Thoracic aorta (tissue), 2 donors: ENCODE measurements at places on chromosomes 1 and 21. TPM values are rescaled to one million over a fixed set of nuclear protein-coding genes. Genes with fewer than 3 reads are reported as not detected.

- DNase-seq: no peak
These were observed 100.2 kb downstream of the SPATA46 start for GRCh38 chr1:162276493-162276892.

GRCh38 chr1:68047659-68048026 lies 2.8 kb downstream of the DIRAS3 start:
- DNase-seq: no peak

- no peak for DNase-seq
These were observed 3.9 kb upstream of the AIRE start for GRCh38 chr21:44281801-44282200.

DNA sequence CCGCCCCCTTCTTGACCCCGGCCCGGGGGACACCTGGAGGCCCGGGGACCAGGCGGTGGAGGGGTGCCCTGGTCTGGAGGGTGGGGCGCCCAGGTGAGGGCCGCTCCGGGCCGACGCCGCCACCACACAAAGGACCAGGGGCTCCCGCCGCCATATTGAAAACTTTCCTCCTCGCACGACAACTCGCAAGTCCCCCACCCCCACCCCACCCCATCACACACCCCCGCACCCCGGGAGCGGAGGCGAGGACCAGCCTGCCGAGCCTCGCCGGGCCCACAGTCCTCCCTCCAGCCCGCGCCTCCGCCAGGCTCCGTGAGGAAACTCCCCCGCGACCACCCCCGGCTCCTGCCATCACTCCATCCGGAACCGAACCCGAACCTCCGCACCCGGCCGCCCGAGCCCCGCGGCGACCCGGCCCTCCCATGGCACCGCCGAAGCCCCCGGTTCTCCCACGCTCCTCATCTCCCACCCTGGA lies 733 bp downstream of the KDM5B start:
- DNase-seq: no peak

DNA sequence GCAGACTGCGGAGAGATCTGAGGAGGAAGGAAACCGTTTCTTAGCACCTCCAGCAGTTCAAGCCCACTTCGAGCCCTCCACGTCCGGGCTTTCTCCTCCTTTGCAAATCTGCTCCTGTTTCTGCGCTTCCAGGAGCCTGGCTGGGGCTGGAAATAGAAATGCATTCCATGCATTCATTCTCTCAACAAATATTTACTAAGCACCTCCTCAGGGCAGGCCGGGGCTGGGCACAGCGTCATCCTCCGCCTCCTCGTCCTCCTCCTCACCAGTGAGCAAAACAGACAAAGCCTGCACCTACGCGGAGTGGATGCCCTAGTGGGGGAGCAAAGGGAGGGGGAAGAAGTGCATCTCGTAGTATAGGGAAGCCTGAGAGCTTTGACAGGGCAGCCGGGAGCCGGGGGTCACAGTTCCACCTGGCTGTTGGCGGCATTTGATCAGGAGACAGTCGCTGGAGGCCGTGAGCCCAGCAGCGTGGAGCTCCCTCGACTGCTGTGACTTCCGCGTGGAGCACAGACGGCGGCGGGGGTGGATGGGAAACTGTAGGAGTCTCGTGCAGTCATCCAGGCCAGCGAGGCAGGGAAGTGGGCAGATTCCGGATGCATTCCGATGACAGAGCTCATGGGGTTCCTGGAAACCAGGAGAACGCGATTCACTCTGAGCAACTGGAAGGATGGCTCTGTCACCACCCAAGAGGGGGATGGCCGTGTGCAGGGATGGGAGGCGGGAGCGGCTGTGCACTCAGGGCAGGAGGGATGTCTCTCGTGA lies 93.5 kb downstream of the SIK1 start:
- no peak for DNase-seq

- DNase-seq: no peak
These were observed 12.9 kb downstream of the DPYD start for GRCh38 chr1:97907886-97908285.

- no peak for DNase-seq
These were observed 179.9 kb downstream of the ZC3H11B start for GRCh38 chr1:219433001-219433400.

GRCh38 chr1:55484173-55484572 lies 269.0 kb upstream of the USP24 start:
- DNase-seq: no peak

The IFFO2 gene
- total RNA-seq: 27.7 TPM
